Astrocyte (in vitro differentiated cells and primary cell): ENCODE measurements at places on chromosomes 11 and 22. TPM values are rescaled to one million over a fixed set of nuclear protein-coding genes. Genes with fewer than 3 reads are reported as not detected.

KCNC1 gene
- 0.05 and 0.12 TPM in 2 replicates for total RNA-seq

KRTAP5-1 gene
- total RNA-seq, result not detected in 2 replicates

SLC17A6 gene
- not detected in 2 replicates for total RNA-seq

EHF gene
- total RNA-seq, result 0.25 TPM in 1 of 2 replicates, not detected in the other

TSPAN32 gene
- total RNA-seq, result not detected in 2 replicates

SCN2B gene
- 0.18 and 0.29 TPM in 2 replicates for total RNA-seq

CARD16 gene
- 1.6 and 2.0 TPM in 2 replicates for total RNA-seq

UCP3 gene
- total RNA-seq, result 0.65 and 2.0 TPM in 2 replicates

CD6 gene
- total RNA-seq, result 0.39 and 0.58 TPM in 2 replicates

MMP13 gene
- total RNA-seq, result 1.2 and 3.9 TPM in 2 replicates
